Activated B cell treated with CpG ODN at 0.5 μM for 24 hours (primary cell): ENCODE measurements at places on chromosomes 5 and 9.
A peak's percentile ranks its signal among the peaks of the same experiment; 100 is the strongest.

GRCh38 chr5:123150089-123150488 is 61.0 kb downstream of the PRDM6 start:
- no peak for DNase-seq

DNA sequence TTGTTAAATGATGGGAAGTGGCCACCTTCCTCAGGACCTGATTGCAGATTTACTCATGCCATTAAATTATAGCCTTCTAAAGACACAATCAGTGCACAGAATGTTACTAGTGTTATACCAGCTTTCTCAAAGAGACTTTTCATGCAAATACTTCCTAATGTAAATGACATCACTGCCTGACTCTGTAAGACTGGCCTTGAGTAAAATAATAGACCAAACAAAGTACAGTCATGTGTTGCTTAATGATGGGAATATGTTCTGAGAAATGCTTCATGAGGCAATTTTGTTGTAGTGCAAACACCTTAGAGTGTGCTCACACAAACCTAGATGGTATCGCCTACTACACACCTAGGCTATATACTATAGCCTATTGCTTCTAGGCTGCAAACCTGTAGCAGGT is 17.0 kb upstream of the C1QTNF3 start:
- DNase-seq = no peak

- no peak for DNase-seq
Observed at GRCh38 chr5:2656206-2656605, 95.3 kb downstream of the IRX2 start.

DNA sequence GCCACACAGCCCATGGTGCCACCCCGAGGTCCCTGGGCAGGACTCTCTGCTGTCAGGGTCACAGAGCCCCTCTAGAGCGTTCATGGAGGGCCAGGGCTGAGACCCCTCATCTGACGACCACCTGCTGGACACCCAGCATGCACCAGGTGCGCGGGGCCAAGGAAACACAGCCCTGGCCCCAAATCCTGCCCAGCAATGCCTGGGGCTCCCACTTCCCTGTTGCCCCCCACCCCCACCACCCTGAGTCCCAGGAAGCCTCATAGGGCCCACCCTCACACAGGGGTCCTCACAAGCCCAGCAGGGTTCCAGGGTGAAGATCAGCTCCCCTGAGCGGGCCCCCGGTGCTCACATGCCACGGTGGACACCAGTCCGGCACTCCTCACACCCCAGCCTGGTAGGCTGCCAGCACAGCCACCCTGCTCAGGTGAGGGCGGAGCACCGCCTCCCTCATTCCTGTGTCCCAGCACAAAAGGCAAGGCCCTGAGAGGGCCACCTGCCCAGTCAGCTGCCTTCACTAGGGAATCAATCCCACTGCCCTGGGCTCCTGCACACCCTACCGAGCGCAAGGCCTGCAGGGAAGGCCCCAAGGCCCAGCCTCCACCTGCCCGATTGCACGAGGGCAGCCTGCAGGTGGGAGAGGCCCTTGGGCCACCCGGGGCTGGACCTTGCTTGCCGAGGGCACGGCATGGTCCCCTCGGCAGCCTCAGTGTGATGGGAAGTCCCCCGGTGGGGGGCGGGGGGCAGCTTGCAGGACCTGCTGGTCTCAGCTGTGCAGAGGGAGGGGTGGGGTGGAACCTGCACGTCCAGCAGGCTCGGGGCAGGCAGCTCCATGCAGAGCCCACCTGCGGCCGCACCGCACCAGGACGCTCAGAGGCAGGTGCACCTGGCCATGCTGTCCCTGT is 56.4 kb upstream of the UBAC1 start:
- DNase-seq = peak; percentile 7

GRCh38 chr9:100281676-100282387 is 70.9 kb downstream of the TEX10 start:
- no peak for DNase-seq

- no peak for DNase-seq
Observed at GRCh38 chr9:96048956-96049831, 173.7 kb downstream of the ERCC6L2 start.

GRCh38 chr9:6498982-6499381 is 86.0 kb downstream of the UHRF2 start:
- no peak for DNase-seq
